ENCODE measurements at places on chromosomes 7 and 10. TPM values are rescaled to one million over a fixed set of nuclear protein-coding genes. Genes with fewer than 3 reads are reported as not detected.
A peak's percentile ranks its signal among the peaks of the same experiment; 100 is the strongest.

DNA sequence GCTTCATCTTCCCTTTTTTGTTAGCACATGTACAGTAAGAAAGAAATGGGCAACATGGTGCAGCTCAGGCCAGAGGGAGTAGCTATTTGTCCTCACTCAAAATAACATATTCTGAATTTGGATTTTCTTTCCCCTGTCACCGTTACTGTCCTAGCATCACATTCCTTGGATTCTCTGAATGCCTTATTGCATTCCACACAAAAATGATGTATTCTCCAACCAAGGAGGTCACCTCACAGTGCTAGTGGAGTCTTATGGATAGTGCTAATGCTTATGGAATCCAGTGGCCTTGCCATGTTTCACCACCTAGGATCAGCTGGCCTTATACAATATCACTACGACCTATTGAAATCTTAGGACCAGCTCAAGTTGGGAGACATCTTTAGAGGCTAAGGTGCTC, 7.2 kb downstream of the PRSS58 start:
- H3K27ac ChIP-seq = no peak overlapping the region
- H3K4me1 ChIP-seq = no peaks in the 10 kb centered on the region
- no peaks in the 10 kb centered on the region for H3K36me3 ChIP-seq
- no peaks in the 10 kb centered on the region for H3K27me3 ChIP-seq
- DNase-seq = no peak

- peaks cover 63% of the 10 kb centered on the region for H3K27me3 ChIP-seq
- peaks cover 12% of the 10 kb centered on the region for H3K4me1 ChIP-seq
- H3K36me3 ChIP-seq = no peaks in the 10 kb centered on the region
- peak; percentile 85 for DNase-seq
These were observed 110.3 kb upstream of the LANCL2 start for GRCh38 chr7:55254596-55255495.

DNA sequence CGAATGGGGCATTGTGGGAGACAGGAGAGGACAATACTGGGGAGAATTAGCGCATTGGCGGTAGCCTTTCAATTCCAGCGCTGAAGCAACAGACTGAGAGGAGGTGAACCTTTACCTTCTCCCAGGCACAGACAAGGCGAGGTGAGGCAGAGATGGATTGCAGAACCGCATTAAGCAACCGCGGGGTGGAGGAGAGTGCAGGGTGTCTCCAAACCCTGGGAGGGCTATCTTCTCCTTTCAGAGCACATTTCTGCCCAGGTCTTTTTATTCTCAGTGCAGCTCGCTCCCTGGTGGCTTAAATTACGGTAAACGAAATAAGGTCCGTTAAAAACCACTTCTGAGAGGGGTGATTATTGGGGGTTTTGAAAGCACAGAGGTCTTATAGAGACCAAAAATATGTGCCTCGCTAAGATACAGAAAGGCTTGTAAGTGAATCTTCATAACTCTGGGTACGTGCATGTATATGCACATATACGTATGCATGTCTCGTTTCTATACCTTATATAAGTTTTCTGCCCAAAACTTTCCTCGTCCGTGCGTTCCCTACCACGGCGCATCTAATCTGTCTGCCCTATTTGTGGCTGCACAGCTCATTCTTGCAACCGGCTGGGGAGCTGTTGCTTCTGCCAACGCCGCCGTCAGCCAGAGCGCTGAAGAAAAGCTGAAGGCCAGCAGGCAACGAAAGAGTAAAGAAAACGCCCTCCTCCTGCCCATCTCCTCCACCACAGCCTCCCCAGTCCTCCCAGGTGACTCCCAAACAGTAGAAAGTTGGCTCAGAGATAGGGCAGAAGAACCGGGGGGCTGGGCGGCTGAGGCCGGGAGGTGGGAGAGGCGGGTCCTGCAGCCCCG, 895 bp upstream of the ZNF804B start:
- no peak overlapping the region for H3K27ac ChIP-seq
- H3K27me3 ChIP-seq = peaks cover 64% of the 10 kb centered on the region
- H3K36me3 ChIP-seq = no peaks in the 10 kb centered on the region
- H3K4me3 ChIP-seq = peak overlapping the region; percentile 58
- peak; percentile 1 for DNase-seq

- H3K4me1 ChIP-seq = peaks cover 39% of the 10 kb centered on the region
- H3K36me3 ChIP-seq = no peaks in the 10 kb centered on the region
- H3K27me3 ChIP-seq = no peaks in the 10 kb centered on the region
- peak overlapping the region; percentile 76 for H3K4me3 ChIP-seq
- H3K27ac ChIP-seq = no peak overlapping the region
These were observed 1.5 kb upstream of the KCTD7 start for GRCh38 chr7:66627151-66627681.

DNA sequence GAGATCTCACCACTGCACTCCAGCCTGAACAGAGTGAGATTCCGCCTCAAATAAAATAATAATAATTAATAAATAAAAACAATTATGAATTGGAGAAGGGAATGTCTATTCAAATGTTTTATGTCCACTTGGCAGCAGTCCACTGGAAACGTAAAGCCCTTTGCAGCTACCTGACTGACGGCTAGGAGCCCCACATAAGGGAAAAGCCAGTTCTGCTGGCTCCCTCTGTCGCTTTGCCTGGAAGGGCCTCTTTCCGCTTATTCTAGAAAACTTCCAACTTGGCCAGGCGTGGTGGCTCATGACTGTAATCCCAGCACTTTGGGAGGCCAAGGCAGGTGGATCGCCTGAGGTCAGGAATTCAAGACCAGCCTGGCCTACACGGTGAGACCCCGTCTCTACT, 6.1 kb upstream of the TNS3 start:
- H3K4me1 ChIP-seq = no peaks in the 10 kb centered on the region
- peaks cover 13% of the 10 kb centered on the region for H3K27me3 ChIP-seq
- no peak overlapping the region for H3K27ac ChIP-seq
- no peak for DNase-seq

DNA sequence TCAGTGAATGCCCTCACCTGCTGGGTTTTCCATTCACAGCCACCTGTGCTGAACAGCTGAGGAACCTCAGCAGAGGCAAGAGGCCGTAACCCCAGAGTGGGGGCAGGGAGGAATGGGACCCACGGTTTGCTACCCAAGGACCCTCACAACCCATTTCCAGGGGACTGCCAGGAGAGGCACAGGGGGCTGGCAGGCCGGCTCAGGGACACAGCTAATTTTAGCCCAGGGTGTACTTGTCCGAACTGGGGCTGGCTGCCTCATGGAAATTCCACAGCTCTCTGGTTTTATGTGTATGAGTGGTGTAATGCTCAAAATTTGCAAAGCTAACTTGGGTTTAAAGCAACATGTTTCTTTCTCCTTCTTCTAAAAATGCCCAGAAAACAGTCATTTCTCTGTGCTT, 42.2 kb downstream of the MINDY4 start:
- H3K36me3 ChIP-seq = no peaks in the 10 kb centered on the region
- no peak overlapping the region for H3K27ac ChIP-seq
- H3K4me3 ChIP-seq = no peak overlapping the region
- H3K4me1 ChIP-seq = no peaks in the 10 kb centered on the region

- no peak overlapping the region for H3K4me3 ChIP-seq
- no peaks in the 10 kb centered on the region for H3K36me3 ChIP-seq
- DNase-seq = no peak
- H3K27ac ChIP-seq = no peak overlapping the region
- peaks cover 28% of the 10 kb centered on the region for H3K27me3 ChIP-seq
- no peaks in the 10 kb centered on the region for H3K4me1 ChIP-seq
These were observed 141.4 kb upstream of the HABP2 start for GRCh38 chr10:113411456-113411855.

DNA sequence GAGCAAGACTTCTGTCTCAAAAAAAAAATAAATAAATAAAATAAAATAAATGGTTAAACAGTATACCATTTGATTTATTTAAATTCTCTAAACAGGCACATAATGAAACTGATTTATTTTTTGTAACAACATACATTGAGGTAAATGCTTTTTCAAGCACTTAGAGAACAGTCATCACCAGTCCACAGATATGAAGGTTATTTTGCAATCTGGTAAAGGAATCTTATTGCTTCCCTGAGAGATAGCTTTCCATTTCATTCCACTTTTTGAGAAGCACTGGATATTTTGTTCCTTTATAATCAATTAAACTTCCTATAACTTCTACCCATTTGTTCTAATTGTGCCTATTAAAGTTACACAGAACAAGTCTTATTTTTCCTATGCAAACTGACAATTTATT, 5.2 kb downstream of the CEP55 start:
- DNase-seq = no peak
- H3K27ac ChIP-seq = peak overlapping the region; percentile 72
- H3K4me1 ChIP-seq = peaks cover 68% of the 10 kb centered on the region
- H3K27me3 ChIP-seq = no peaks in the 10 kb centered on the region

- H3K27ac ChIP-seq = no peak overlapping the region
- H3K36me3 ChIP-seq = no peaks in the 10 kb centered on the region
- peaks cover 16% of the 10 kb centered on the region for H3K27me3 ChIP-seq
- H3K4me1 ChIP-seq = peaks cover 14% of the 10 kb centered on the region
- DNase-seq = no peak
These were observed 758.3 kb downstream of the KCNMA1 start for GRCh38 chr10:76879116-76879913.

GRCh38 chr7:30460246-30460633, 18.3 kb downstream of the NOD1 start:
- peaks cover 11% of the 10 kb centered on the region for H3K4me1 ChIP-seq
- no peaks in the 10 kb centered on the region for H3K27me3 ChIP-seq
- DNase-seq = no peak
- H3K36me3 ChIP-seq = peaks cover 2% of the 10 kb centered on the region

ARID5B gene
- 74.4 TPM for total RNA-seq

PON1 gene
- not detected for total RNA-seq

COBL gene
- not detected for total RNA-seq

ABCC2 gene
- 1.3 TPM for total RNA-seq

Measured in activated T-cell treated with anti-CD3 and anti-CD28 coated beads, Interleukin-2, amount 50 U/mL, for 72 hours (primary cell).